ENCODE measurements at places on chromosomes 2 and 18.
A peak's percentile ranks its signal among the peaks of the same experiment; 100 is the strongest.

DNA sequence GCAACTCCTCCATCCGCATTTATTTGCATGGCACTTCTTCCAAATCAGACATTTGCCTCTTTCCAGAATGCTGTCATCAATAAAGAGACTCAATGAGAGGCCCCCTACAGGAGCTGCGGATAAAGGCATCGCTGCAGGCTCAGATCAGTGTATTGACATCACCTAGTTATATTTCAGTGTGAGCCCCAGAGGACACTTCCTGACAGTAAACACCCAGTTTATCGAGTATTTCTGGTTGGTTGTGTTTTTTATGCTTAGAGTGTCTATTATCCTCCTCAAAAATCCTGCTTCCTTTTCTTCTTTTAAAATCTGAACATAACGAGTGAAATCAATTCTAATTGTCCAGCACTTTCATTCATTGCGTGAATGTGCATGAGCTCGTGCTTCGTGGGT is 38.8 kb downstream of the NRP2 start:
- peak; percentile 46 for DNase-seq

DNA sequence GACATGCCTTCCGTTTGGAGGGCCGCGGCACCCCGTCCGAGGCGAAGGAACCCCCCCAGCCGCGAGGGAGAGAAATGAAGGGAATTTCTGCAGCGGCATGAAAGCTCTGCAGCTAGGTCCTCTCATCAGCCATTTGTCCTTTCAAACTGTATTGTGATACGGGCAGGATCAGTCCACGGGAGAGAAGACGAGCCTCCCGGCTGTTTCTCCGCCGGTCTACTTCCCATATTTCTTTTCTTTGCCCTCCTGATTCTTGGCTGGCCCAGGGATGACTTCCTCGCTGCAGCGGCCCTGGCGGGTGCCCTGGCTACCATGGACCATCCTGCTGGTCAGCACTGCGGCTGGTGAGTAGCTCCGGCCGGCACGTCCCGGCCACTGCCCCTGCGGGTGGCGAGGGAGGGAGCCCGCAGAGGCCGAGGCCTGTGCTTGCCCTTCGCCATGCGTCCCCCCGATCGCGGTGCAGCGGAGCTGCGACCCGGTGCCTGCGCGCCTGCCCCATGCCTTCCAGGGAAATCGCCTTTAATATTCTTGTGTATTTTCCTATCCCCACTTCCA is 1.2 kb downstream of the BMPR2 start:
- DNase-seq: peak; percentile 48

DNA sequence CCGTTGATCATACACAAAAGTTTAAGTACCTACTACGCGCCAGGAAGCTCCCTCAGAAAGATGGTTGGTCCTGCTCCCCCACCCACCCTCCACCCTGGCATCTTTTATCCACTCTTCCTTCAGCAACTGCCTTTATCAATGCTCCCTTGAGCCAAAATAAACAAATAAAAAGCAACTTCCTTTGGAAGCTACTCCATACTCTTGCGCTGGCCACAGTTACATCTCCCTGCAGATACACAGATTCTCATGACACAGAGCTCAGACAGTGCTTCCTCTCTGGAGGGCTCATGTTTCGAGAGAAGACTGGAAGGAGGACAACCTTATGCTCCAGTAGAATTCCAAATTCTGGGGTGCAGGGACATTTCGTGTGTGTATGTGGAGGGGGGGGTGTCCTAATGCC is 3.8 kb upstream of the STEAP3 start:
- no peak for DNase-seq

GRCh38 chr18:36734596-36734995 is 94.2 kb downstream of the TPGS2 start:
- no peak for DNase-seq

DNA sequence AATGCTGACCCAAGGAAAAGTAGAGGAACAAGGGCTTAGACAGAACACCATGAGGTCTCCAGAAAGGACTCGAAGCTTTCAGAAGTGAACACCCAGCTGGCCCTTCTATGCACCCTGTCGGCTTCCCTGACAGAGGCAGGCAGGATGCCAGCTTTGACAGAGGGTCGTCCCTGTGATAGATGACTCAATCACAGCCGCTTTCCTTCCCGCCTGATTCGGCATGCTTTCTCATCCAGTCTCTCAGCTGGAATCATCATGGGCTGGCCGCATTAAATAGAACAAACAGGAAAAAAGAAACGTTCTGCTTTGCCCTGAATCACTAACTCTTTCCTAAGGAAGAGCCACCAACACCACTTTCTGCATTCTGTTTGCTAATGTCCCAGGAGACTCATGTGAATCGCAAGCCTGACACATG is 140.3 kb upstream of the RAB12 start:
- no peak for DNase-seq

DNA sequence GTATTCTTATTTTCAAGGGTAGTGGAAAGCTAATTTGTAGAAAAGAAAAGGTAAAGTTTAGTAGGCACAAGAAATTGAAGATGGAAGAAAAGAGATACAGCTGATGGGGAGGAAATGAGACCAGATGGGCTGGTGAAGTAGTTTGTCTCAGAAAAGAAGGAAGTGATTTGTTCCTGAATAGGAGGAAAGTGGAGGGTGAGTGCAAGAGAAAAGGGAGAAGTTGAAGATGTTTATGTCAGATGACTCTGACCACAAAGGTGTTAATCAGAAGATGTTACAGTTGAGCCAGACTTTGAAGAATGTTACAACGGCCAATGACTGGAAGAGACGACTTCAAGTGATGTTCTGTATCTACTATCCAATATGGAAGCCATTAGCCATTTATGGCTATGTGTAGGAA is 21.2 kb downstream of the ZSCAN30 start:
- no peak for DNase-seq

- peak; percentile 7 for DNase-seq
Observed at GRCh38 chr2:134771313-134771801, 52.6 kb upstream of the TMEM163 start.

- DNase-seq: no peak
Observed at GRCh38 chr2:96167407-96168013, 22.3 kb upstream of the DUSP2 start.

DNA sequence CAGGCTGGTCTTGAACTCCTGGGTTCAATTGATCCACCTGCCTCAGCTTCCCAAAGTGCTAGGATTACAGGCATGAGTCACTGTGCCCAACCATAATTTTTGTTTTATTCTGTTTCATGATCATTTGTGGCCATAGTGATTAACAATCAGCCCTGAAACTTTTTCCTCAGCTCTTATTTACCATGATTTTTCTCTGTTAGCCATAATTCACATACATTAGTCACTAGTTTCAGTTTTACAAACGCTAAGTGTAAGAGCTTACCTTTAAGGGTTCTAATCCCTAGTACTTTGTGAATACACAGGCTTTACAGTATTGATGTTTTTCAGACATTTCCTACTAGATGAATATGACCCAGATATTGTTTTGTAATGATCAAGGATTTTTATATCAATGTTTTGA is 216.1 kb downstream of the DPP4 start:
- DNase-seq: no peak

DNA sequence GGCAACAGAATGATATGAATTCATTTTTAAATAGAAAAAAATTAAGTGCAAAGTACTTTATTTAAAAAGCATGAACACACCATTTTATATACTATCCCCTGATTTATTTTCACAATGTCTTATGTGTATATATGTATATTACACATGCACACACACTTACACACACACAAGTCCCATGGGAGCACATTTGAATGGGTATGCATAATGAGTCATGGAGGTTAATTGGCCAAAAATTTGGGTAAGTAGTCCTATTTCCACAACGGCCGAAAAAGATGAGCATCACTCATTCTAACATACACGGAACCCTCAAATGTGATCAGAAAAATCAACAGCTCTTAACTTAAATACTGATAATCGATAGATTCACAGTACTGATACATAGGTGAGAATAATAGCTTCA is 97.4 kb upstream of the NABP1 start:
- no peak for DNase-seq

- no peak for DNase-seq
Observed at GRCh38 chr18:79490626-79491041, 94.9 kb downstream of the NFATC1 start.

GRCh38 chr18:22391407-22392345 is 26.0 kb downstream of the CTAGE1 start:
- DNase-seq: peak; percentile 81

DNA sequence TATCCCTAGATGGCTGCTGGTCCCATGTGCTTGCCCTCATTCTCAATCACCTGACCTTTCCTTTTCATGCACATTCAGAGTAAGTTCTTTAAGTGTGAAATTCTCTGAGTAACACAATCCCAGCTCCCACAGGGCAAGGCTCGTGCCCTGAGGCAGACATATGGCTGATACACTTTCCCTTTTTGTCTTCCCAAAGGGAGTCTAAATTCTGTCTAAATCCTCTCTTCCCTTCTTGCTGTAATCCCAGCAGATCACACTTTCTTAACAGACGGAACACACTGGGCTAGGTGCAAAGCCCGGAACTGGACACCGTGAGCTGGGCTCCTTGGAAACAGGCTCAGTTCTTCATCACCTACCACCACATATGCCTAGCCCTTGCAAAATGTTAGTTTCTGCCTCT is 147.6 kb downstream of the GALNT14 start:
- no peak for DNase-seq

DNA sequence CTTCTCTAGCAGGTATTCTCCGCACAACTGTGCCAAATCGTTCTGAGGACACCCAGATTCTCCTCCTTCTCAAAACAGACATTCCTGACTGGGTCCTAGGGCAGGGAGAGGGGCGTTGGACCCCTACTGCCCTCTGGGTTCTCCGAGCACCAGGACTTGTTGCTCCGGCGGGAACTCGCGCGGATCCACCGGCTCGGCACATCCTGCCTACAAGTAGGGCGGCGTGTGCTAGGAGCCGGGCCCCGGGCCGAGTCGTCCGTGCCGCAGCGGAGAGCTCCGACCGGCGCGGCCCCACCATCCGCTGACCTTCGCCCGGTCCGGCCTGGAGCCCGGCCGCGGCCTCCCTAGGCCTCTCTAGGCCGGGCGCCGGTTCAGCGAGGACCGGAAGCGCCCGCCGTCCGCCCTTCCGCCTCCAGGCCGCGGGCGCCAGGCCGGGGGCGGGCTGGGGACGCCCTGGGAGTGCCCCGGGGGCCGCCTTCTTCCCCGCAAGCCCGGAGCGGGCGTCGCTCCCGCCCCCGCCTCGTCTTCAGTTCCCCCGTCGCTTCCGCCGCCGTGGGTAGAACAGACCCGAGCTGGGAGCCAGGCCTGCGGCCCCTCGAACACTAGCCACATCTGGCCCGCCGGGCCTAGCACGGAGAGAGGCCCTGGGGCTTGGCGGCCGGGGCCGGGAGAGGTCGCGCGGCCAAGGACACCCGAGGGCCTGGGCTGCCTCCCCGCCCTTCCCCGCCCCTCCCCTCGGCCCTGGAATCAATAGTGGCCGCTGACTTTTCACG is 7.6 kb upstream of the ONECUT2 start:
- no peak for DNase-seq

DNA sequence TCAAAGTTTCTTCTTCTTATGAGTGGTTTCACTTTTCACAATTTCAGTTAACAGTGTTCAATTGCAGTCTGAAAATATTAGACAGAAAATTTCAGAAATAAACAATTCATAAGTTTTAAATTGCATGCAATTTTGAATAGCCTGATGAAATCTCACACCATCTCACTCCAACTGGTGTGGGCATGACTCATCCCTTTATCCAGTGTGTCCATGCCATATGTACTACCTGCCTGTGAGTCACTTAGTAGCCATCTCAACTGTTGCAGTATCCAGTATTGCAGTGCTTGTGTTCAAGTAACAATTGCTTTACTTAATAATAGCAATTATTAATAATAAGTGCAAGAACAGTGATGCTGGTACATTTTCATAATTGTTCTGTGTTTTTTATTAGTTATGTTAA is 1202.5 kb downstream of the DSC3 start:
- DNase-seq: peak; percentile 90

GRCh38 chr2:69454976-69455375 is 17.7 kb upstream of the NFU1 start:
- DNase-seq: no peak

DNA sequence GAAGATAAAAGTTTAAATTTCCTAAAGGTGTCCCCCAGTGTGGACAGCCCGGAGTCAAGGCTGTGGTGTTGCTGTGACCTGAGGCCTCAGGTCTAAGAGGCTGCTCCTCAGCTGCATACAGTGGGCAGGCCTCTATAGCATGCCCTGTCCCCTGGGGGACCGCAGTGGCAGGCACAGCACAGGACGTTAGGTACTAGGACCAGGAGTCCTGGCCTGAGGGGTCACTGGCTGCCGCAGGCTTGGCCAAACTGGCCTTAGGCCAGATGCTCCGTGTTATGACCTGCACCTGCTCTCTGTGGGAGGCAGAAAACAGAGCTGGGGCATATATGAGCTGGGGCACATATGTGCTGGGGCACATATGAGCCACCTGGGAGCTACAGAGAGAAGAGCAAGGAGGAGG is 21.2 kb upstream of the MAL start:
- no peak for DNase-seq

- no peak for DNase-seq
Observed at GRCh38 chr2:437756-438393, 150.0 kb upstream of the ALKAL2 start.

GRCh38 chr2:50255931-50256330 is 776.0 kb downstream of the NRXN1 start:
- DNase-seq: no peak

GRCh38 chr18:44897411-44897810 is 216.7 kb downstream of the SETBP1 start:
- no peak for DNase-seq

DNA sequence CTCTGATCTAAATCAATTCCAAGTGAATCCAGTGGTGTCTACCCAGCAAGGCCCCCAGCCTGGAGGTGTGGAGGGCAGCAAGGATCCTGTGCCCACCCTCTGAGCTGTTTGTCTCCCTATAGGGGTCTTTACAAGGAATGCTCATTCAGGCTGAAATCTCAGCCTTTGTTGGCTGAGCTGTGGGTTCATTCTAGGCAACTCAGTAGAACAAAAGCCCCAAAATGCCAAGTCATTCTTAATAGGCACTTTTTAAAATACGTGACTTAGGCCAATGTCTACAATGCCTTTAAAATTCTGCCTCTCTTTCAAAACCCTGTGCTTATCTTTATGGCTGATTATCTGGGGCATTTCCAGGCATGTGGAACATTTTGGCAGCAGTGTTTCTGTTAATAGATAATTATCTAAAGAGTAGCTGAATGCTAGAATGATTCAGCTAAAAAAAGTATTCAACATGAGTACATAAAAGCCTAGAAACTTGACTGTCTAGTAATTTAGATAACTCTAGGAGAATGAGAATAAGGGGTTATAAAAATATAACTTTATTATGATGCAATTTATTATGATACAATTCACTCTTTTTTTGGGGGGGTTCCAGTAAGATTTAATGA is 7.4 kb downstream of the UGT1A6 start:
- no peak for DNase-seq
